ENCODE measurements at places on chromosomes 5 and 9.

GRCh38 chr9:13598738-13599137 lies 319.2 kb upstream of the MPDZ start:
- no peak for DNase-seq

DNA sequence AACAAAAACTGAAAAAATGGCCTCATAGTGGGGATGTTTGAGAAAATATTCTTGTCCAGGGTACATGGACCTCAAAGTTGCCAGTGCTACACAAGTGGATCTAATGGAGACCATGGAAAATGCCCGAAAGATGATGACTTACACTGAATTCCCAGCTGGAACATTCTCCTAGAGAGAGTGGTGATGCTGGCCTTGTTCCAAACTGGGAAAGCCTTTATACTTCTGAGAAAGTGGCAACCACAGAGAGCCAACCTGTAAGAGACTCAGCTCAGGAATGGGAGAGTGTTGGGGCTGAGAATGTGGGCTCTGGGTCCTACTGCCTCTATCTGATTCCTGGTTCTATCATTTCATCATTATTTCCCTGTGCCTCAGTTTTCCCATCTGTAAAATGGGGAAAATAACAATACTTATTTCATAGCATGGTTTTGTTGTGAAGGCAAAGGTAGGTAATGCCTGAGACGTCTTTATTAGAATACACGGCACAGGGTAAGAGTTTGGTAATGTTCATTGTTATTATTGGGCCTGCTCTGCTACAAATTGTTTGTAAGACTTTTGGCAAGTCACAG lies 229.0 kb upstream of the PANK3 start:
- DNase-seq, result no peak

- peak; percentile 4 for DNase-seq
Observed at GRCh38 chr5:116237917-116238500, 153.2 kb downstream of the COMMD10 start.

GRCh38 chr9:123376218-123377071 lies 20.4 kb downstream of the CRB2 start:
- no peak for DNase-seq

DNA sequence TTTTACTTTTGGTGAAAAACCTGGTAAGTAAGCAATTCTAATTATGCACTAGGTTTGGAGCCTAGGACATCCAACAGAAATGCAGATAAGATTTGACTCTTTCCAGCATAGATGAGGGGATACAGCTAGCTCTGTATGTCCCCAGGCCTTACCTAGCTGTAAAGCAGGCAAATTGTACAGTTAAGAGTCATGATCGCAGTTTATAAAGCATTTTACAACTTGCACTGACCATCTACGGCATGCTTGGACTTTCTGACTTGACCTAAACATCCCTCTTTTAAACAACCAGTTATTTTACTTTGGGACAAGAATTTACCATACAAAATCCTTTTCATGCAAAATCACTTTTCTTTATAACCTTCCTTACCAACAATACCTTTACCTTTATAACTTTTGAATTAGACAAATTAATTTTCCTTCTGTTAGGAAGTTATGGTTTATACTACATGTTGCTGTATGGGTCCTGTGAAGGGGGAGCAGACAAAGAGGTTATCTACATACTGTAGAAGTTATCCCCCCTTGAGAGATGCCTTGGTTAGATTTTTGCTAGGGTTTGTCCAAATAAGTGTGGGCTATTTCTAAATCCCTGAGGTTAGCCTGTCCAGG lies 36.8 kb downstream of the FGD3 start:
- DNase-seq, result peak; percentile 6

GRCh38 chr5:74361406-74362358 lies 278.8 kb downstream of the ENC1 start:
- DNase-seq, result no peak

DNA sequence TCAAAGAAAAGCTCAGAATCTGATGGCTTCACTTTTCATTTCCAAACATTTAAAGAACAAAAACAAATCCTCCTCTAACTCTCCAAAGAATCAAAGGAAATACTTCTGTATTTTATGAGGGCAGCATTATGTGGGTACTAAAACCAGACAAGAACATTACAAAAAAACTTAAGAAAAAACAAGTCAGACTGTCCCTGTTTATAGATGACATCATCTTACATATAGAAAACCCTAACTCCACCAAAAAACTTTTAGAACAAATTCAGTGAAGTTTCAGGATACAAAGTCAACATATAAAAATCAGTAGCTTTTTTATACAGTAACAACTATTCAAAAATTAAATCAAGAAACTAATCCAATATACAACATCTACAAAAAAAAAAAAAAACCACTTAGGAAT lies 136.2 kb downstream of the PJA2 start:
- no peak for DNase-seq

- DNase-seq, result no peak
Observed at GRCh38 chr9:20746967-20747366, 62.9 kb downstream of the FOCAD start.

DNA sequence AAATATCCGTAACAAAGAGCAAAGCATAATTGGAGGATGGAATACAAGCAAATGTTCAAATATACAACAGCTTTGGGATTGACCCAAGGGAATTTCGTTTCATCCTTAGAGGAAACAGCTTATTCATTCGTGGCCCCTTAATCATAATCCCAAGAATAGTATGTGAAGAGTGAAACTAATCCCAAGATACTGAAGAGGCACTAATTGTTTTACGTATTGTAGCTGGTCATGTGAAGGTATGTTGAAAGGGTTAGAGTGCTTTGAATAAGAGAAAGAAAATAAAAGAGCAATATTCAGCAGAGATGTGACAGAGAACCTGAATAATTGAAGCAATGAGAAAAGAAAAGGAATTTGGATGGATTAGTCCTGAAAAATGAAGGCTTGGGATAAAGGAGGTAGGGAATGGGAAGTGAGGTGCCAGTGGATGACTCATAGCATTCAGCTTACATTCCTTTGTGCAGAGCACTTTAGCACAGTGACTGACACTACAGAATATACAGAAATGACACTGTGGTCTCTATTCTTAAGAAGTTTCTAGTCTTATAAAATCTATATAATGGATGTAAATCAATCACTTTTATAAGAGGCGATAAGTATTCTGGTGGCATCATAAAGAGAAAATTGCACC lies 221.9 kb downstream of the TLR4 start:
- DNase-seq, result no peak

DNA sequence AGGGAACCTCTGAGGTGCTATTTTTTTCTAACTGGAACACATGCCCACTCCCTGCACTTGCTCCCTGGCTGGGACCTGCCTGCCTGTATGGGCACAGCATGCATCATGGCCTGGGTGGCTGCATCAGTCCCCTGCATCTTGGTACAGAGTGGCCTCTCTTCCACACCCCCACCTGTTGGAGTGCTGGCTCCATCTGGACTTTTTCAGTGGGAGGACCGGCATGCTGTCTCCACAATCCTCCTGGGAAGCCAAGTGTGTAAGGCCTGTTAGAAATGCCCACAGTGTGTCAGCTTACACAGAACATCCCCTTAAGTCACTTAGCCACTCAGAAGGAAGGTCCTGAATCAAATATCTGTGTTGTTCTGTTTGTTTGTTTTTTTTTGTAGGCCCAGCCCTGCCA lies 102.9 kb downstream of the MARCHF3 start:
- DNase-seq, result no peak

- DNase-seq, result no peak
Observed at GRCh38 chr9:138043411-138044345, 166.1 kb downstream of the CACNA1B start.

- no peak for DNase-seq
Observed at GRCh38 chr5:39558541-39558940, 133.8 kb upstream of the DAB2 start.

DNA sequence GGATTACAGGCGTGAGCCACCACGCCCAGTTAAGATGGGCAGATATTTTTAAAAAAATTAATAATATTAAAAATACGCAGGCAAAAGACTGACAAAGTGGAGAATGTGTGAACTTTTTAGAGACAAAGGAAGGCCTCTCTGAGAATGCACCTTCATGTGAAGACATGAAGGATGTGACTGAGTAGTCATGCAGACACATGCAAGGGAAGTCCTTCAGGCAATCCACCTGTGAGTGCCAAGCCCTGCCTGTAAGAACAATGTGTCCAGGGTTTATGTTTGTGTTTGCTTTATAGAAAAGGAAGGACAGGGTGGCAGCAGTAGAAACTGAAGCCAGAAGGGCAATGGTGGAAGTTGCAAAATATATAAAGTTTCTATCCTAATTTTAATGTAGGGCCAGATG lies 169.2 kb downstream of the EDIL3 start:
- no peak for DNase-seq

GRCh38 chr5:120297616-120298015 lies 166.5 kb upstream of the PRR16 start:
- no peak for DNase-seq

- DNase-seq, result no peak
Observed at GRCh38 chr9:92392690-92393089, 11.7 kb downstream of the OGN start.

- DNase-seq, result no peak
Observed at GRCh38 chr5:86038566-86038965, 579.2 kb upstream of the COX7C start.

DNA sequence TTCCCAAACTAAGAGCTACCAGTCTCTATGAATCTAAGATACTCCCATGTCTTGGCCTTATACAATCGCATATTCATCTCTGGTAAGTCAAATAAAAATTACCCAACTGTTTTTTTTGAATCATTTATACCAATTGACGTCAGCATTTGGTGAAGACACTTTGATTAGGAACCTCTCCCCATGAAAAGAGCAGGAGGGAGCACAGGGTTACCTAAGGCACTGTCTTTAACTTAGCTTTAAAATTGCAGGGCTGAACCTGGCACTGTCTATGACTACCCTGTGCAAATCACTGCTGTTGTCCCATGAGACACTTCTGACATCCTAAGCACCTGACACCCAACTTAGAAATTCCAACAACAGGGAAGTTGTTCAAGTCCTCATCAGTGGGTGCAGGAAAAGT lies 586.4 kb downstream of the MAT2B start:
- DNase-seq, result no peak

GRCh38 chr5:57684299-57684702 lies 201.7 kb upstream of the ACTBL2 start:
- no peak for DNase-seq

- no peak for DNase-seq
Observed at GRCh38 chr9:21023861-21024260, 7.6 kb downstream of the HACD4 start.

- DNase-seq, result no peak
Observed at GRCh38 chr9:124122321-124122720, 110.8 kb downstream of the LHX2 start.

GRCh38 chr9:16206518-16206917 lies 653.7 kb downstream of the CCDC171 start:
- DNase-seq, result no peak

- DNase-seq, result no peak
Observed at GRCh38 chr5:156376751-156377150, 49.8 kb downstream of the SGCD start.

DNA sequence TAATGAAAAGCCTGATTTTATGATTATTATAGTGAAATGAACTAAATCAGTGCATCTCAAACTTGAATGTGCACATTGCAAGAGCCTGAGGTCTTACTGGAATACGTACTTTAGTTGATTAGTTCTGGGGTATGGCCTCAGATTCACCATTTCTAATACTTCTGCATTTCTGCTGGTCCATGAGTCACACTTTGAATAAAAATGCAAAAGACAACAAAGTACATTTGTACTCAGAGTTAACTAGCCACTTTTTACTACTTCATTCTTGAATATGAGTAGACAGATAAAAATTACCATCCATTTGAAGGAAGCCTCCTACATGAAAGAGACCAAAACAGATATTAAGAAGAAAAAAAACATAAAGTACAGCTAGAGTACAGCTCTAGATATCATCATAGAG lies 27.1 kb upstream of the PRR16 start:
- DNase-seq, result no peak

- no peak for DNase-seq
Observed at GRCh38 chr9:132742821-132743311, 72.6 kb downstream of the GTF3C4 start.

GRCh38 chr5:110224050-110224449 lies 502.4 kb downstream of the TMEM232 start:
- no peak for DNase-seq

DNA sequence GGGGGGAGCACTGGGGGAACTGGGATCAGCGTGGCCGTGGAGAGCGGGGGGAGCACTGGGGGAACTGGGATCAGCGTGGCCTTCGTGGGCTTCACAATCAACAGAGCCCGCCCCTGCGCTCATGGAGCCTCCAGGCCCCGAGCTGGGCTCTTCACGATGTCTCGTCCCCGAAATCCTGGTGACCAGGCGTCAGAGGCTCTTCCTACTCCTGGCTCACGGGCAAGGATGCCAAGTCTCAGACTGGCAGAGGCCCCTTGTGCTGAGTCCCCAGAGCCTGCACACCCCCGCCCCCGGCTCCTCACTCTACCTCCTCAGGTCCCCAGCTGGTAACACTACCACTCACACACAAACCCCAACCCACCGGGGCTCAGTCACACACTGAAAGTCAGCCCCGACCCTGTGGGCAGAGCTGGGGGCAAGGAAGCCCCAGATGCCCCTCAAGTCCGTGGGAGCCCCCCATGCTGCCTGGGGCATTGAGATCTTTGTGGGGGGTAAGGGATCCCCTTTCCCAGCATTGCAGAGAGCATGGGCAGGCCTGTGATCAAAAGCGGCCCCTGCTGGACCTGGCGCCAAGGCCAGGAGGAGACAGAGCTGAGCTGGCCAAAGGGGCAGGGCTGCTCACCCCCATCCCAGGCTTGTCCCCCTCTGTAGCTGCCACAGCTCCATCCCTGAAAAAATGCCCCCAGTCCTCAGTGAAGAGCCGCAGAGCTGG lies 26.7 kb downstream of the LHX3 start:
- DNase-seq, result no peak

GRCh38 chr5:16857635-16858034 lies 78.5 kb downstream of the MYO10 start:
- no peak for DNase-seq

GRCh38 chr5:62343428-62343827 lies 37.4 kb downstream of the KIF2A start:
- no peak for DNase-seq

DNA sequence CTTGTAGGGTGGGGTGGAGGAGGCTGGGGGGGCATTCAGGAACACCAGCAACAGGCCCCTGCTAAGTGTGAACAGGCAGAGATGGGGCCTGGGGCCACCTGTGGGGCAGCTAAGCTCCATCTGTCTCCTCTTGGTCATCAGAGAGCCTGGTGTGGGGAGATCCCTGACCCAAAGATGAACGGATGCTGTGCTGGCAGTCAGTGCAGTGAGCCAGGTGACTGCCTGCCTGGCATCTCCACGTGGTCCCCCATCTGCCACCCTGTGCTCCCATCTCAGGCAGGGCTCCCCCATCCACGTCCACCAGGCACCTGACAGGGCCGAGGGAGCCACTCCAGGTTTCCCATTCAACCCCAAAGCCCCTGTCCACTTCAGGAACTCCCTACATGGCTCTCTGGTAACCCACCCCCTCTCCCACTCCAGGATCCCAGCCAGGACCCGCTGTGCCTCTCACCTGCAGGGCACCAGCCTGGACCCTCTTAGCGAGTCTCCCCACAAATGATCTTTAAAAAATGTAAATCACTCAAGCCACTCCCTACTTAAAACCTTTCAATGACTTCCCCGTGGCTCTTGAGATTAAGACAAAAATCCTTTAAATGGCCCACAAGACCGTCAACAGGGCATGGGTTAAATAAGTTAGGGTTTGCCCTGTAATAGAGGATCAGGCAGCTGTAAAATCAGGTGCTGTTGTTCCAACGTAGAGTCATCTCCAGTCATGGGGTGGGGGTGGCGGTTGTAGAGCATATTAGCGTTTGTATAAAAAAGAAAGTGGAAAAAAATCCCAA lies 60.8 kb downstream of the LMX1B start:
- no peak for DNase-seq

GRCh38 chr9:19201899-19202891 lies 28.3 kb upstream of the DENND4C start:
- peak; percentile 23 for DNase-seq

Measured in mesenchymal stem cell (in vitro differentiated cells and primary cell).